ENCODE measurements at places on chromosomes 12 and 14.
A peak's percentile ranks its signal among the peaks of the same experiment; 100 is the strongest.

GRCh38 chr14:51394804-51395203 is 154.8 kb downstream of the TMX1 start:
- DNase-seq: no peak

- DNase-seq: no peak
These were observed 184.7 kb downstream of the PIWIL1 start for GRCh38 chr12:130522244-130522834.

GRCh38 chr12:62916632-62917425 is 18.1 kb downstream of the PPM1H start:
- no peak for DNase-seq

GRCh38 chr12:34257093-34257492 is 234.8 kb downstream of the ALG10 start:
- no peak for DNase-seq

DNA sequence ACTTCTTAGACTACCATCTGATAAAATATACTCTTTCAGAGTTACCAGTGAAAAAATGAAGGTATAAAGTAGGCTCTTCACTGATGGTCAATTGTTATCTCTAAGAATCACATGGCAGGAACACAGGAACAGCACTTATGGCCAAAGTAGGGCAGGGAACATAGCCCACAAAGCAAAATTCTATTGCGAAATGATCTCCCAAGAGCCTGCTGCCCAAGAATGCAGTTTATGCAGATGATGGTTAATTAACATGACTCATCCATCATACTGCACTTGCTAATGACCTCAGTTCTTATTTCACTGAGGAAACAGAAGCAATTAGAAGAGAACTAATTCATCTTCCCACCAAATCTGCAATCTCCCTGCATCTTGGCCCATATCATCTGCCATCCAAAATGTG is 133.8 kb downstream of the SLC2A13 start:
- DNase-seq: peak; percentile 21

DNA sequence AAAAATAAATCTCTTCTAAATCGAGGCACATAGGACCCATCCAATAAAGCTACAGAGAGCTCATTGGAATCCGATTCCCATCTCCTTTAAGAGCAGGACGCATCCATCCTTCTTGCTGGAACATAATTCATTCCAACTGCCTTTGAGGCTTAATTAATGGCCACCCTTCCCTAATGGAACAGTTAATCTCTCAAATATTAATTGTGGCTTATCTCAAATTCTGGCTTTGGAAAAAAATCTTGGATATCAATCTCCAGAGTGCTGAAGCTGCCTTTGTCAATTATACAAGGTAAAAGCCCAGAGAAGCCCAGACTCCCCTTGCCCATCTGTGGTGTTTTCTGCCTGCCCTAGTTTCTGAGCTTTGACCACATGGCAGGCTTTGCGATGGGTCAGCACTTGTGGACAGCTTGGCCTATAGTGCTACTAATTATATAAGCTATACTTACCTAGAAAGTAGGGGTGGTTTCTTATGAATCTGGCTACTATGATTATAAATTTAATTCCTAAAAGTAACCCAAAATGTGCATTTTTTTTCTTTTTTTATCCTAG is 246.3 kb downstream of the NUAK1 start:
- no peak for DNase-seq

GRCh38 chr14:92692822-92693226 is 55.6 kb downstream of the LGMN start:
- no peak for DNase-seq

DNA sequence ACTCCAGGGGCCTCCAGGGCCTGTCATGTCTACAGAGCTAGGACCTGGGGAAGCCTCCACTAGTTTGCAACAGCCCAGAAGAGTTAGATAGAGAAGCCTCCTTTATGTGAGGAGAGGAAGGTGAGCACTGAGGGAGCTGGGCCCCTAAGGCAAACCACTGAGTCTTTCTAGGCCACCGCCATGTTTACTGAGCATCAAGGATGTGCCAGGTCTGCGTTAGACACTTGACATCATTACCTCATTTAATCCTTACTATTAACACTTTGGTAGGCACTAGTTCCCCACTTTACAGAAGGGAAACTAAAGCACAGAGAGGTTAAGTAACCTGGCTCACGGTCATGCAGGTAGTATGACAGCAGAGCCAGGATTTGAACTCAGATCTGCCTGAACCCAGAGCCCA is 12.9 kb downstream of the CTDSP2 start:
- no peak for DNase-seq

GRCh38 chr14:102185360-102185759 is 45.7 kb downstream of the WDR20 start:
- DNase-seq: no peak

- no peak for DNase-seq
These were observed 47.9 kb upstream of the DBX2 start for GRCh38 chr12:45098766-45099165.

GRCh38 chr14:67166450-67166853 is 22.8 kb upstream of the GARIN2 start:
- DNase-seq: peak; percentile 73

DNA sequence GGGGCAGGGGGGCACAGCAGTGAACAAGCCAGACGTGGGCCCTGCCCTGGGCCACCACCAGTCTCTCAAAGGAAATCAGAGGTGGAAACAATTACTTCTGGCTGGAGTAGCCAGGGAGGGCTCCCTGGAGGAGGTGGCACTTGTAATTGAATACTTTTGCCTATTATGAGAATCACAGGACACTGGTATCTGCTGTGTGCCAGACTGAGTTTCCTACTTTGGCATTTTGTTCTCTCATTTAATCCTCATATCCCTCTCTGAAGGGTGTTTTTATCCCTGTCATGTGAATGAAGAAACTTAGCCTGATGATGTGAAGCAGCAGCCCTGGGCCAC is 7.2 kb downstream of the FAM222A start:
- DNase-seq: no peak

DNA sequence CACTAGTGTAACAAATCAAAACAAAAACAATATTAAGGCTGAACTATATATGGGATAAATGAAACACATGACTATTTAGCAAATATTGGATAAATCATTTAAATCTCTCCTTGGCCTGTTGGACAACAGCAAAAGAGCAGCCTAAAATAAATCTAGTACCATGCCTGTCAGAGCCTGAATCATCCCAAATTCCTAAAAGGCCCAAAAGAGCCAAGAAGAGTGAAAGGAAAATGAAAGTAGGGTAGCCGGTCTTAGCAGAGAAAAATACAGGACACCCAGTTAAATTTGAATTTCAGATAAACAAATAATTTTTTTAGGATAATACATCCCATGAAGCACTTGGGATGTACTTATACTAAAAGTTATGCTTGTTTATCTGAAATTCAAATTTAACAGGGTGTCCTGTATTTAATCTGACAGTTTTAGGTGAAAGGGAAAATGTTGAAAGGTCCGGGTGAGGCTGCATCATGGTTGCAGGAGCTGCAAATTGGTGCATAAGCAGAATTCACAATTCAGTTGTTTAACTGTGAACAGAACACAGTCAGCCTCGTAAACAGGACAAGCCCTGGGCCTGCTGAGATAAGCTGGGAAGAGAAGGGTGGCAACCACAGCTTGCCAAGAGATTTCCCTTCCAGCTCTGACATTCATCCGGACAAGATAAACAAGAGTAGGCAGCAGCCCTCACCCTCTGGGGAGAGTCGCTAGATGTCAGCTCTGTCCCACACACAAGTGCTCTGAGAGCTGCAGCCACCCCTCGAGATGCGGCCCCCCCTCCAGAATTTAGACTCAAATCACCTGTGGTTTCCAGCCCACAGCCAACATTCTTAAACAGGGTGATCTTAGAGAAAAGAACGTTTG is 30.3 kb downstream of the DMAC2L start:
- peak; percentile 97 for DNase-seq

DNA sequence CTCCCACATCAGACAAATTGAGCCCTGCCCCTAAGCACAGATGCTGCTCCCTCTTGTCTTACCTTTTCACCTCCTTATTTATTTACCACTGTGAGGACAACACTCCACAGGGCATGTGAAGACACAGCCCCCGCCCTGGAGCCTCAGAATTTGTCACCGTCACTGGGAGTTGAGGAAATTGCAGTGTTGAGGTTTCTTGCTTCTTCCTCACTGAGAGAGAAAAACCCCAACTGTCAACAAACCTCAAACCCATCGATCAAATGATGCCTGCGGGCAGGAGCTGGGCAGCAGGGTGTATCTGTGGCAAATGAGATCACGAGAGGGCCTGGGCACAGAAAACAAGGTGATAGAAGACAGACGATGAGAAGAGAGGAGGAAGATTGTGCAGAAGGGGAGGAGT is 30.5 kb upstream of the PLEKHG3 start:
- DNase-seq: no peak

GRCh38 chr12:122862110-122862634 is 26.9 kb downstream of the HIP1R start:
- no peak for DNase-seq

GRCh38 chr12:30925607-30926242 is 823 bp upstream of the TSPAN11 start:
- DNase-seq: no peak

DNA sequence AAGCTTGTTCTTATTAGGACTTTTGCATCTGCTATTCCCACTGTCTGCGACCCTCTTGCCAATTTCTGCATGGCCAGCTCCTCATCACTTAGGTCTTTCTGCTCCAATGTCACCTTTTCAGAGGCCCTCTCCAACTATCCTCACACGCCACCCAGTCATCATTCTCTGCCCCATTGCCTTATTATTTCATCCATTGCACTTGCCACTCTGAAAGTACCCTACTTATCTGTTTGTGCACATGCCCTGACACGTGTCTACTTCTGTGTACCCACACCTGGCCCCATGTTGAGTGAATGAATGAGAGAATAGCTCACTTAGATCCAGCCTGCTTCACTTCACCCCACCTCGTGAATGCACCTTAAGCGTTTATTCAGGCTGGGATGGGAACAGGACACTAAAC is 218.7 kb upstream of the TBX3 start:
- DNase-seq: no peak

DNA sequence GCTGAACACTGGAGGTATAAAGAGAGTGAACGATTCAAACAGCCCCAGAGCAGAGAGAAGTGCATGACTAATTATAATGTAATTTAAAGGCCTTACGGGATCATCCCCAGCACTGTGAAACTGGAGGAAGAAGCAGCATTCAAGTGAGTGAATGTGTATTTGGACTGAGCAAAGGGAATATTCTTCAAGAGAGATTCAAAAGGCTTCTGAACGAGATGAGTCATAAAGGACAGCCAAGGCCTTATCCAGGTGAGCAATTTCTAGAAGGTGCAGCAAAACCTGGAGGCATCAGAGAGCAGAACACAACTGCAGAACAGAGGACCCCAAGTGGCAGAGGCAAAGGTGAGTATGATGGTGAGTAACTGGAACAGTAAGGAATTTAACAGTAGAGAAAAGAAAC is 127.2 kb downstream of the BCAT1 start:
- no peak for DNase-seq

DNA sequence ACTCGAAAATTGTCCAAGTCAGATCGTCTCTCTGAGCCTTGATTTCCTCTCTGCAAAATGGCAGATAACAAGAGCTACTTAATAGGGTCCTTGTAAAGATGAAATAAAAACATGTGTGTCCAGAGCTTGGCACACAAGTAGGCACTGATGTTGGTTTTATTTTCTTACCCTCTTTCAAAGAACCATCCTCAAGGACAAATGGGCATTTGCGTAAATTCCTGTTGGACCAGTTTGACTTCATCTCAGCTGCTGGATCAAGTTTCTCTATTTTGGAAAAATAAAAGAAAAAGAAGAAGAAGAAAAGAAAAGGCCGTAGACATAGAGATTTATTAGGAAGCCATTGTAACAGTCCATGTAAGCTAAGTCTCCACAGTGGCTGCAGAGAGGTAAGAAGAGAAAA is 47.2 kb downstream of the MAP1LC3B2 start:
- DNase-seq: no peak

DNA sequence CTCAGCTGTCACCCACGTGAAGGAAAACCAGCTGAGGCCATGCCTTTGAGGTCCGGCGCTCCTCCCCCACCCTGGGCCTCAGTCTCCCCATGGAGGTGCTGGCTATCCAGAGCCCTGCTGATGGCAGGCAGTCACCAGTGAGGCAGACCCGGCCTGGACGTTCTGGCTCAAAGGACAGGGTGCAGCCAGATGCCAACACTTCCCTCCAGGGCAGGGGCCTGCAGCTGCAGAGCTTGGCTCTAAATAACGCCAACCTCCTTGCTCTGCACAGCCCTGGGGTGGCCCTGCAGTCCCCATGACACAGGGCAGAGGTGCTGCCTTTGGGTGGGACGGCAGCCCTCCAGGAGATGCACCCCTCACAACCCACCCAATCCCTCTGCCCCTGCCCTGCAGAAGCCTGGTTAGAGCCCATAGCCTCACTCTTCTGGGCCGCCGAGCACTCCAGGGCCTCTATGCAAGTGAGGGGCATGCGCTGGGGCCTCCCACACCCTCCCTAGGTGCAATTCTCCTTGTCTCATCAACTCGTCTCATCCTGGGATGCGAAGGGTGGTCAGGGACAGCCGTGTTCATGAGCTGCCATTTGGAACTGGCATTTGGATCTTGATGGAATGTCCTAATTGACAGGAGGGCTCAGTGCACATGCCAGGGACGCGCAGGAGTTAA is 30.4 kb downstream of the CCDC85C start:
- no peak for DNase-seq

GRCh38 chr12:12899530-12900380 is 8.4 kb downstream of the GPRC5A start:
- peak; percentile 53 for DNase-seq

- no peak for DNase-seq
These were observed 14.8 kb upstream of the LRRC9 start for GRCh38 chr14:59905188-59905587.

- DNase-seq: no peak
These were observed 12.6 kb downstream of the SFSWAP start for GRCh38 chr12:131723532-131723931.

DNA sequence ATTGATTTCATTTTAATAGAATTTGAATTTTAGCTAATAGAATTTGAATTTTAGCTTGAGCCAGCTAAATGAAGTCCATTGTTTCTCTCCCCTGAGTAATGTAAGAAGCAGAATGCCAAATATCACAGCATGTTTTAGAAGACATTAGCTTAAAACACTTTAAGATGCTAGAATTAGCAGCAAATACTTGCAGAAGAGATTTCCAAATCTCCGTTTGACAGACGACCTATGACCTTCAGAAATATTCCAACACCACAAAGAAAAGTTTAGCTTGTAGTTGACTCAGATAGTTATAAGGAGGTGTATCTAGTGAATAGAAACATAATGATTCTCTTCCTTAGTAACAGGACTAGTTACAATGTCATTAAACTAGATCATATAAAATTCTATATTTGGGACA is 51.7 kb upstream of the MYF6 start:
- no peak for DNase-seq

Measured in erythroblast (primary cell).